ENCODE measurements at places on chromosomes 1 and 21. TPM values are rescaled to one million over a fixed set of nuclear protein-coding genes. Genes with fewer than 3 reads are reported as not detected.

Gene NEK2
- not detected for total RNA-seq

Gene DFFB
- total RNA-seq: 6.7 TPM

Gene KDM1A
- 38.3 TPM for total RNA-seq

Gene CD34
- total RNA-seq: not detected

Gene HAO2
- total RNA-seq: not detected

Gene MSH4
- 0.25 TPM for total RNA-seq

Gene TMPRSS2
- total RNA-seq: not detected

Gene BRDT
- not detected for total RNA-seq

Gene TLR5
- total RNA-seq: 2.1 TPM

Gene GBP6
- 0.08 TPM for total RNA-seq

Gene OR2L5
- not detected for total RNA-seq

- no peaks in the 10 kb centered on the region for H3K36me3 ChIP-seq
- H3K27me3 ChIP-seq: no peaks in the 10 kb centered on the region
- no peak overlapping the region for H3K27ac ChIP-seq
- no peak for DNase-seq
Measured at GRCh38 chr21:45941338-45941710, 40.2 kb upstream of the COL6A1 start.

DNA sequence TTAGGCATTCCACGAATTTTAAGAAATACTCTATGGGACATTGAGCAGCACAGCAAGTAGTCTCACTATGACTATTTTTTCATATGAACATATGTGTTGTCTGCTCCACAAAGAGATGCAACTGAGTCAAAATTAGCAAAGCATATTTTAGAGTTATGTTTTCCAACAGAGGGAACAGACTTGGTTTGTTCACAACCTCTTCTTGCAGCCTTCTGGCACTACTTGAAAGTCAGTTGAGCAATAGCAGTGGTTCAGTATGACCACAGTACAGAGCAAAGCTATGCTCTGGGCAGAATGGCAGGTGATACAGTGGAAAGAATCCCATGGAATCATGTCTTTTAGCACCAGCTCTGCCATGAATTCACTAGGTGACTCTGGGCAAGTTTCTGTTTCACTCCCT lies 5.2 kb downstream of the CCN1 start:
- no peak overlapping the region for H3K4me3 ChIP-seq
- no peak overlapping the region for H3K27ac ChIP-seq
- H3K36me3 ChIP-seq: no peaks in the 10 kb centered on the region
- DNase-seq: no peak

- H3K36me3 ChIP-seq: no peaks in the 10 kb centered on the region
- no peaks in the 10 kb centered on the region for H3K27me3 ChIP-seq
- H3K4me1 ChIP-seq: no peaks in the 10 kb centered on the region
Measured at GRCh38 chr21:45572231-45572630, 30.0 kb upstream of the SLC19A1 start.

DNA sequence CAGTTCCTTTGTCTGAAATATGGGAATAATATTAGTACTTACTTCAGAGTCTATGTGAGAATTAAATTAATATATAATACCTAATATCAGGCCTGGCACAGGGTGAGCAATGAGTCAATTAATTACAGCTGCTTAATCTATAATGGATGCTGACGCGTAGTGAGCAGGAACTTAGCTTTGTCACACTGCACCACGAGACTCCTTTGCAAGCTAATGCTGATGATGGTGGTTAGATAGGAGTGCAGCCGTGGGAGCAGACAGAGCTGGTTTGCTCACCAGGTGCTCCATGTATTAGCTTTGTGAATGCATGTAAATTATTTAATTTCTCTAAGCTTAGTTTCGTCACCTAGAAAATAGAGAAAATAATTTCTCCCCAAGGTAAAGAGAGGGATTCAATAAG lies 35.1 kb downstream of the KCNJ15 start:
- no peak for DNase-seq
- H3K27ac ChIP-seq: no peak overlapping the region
- no peaks in the 10 kb centered on the region for H3K27me3 ChIP-seq
- H3K4me1 ChIP-seq: peaks cover 23% of the 10 kb centered on the region

DNA sequence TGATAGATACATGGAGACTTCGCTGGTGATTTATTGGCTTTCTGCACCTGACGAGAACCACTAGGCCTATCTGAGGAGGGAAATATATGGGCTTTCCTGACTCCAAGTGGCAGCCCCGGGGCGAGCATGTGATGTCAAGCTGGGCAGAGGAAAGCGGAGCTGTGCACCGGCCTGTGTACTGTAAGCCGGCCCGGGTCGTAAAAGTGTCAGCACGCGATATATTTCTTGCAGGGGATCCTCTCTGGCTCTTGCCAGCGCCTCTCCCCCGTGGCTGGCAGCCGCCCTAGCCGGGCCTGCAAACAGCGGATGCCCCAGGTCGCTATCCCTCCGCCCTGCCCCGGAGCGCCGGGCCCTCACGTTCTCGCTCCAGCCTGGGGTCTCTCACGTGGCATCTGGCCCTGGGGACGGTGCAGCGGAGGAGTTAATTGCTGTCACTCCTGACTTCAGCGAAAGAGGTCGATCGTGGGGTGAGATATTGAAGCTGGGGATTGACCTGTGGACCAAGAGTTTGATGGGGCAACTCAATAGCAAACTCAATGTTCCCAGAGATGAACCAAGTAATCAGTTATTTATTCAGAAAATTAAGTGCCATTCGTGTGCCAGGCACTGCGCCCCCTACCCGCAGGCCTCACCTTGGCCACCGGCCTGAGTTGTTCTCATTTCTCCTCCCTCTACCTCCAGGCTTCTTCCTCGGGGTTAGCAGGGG lies 41.0 kb upstream of the HAO2 start:
- no peaks in the 10 kb centered on the region for H3K36me3 ChIP-seq
- peak overlapping the region; percentile 55 for H3K4me3 ChIP-seq
- no peak overlapping the region for H3K27ac ChIP-seq
- H3K27me3 ChIP-seq: no peaks in the 10 kb centered on the region
- DNase-seq: peak; percentile 39

- DNase-seq: no peak
- H3K4me1 ChIP-seq: no peaks in the 10 kb centered on the region
- H3K27ac ChIP-seq: no peak overlapping the region
- H3K36me3 ChIP-seq: no peaks in the 10 kb centered on the region
Measured at GRCh38 chr1:203039609-203040512, 13.6 kb downstream of the PPFIA4 start.

DNA sequence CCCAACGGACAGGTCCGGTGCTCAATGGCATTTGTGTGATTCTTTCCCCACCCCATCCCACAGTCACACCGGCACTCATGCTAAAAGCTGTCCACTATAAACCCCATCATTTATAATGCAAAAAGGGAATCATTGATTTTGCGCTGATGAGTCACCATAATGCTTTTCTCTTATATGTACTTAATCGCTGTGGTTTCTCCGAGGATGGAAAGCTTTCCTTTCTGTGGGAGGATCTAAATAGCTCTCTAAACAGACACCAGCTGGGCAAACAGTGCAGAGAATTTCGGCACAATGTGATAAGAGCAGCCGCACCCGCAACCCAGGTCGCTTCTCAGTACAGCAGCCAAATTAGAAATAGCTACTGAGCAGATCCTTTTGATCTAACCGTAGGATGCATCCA lies 85.6 kb downstream of the SETD4 start:
- no peak for DNase-seq
- H3K27ac ChIP-seq: no peak overlapping the region
- H3K36me3 ChIP-seq: no peaks in the 10 kb centered on the region
- H3K27me3 ChIP-seq: peaks cover 7% of the 10 kb centered on the region

GRCh38 chr1:227219715-227220292 lies 98.5 kb downstream of the CDC42BPA start:
- H3K27me3 ChIP-seq: no peaks in the 10 kb centered on the region
- no peaks in the 10 kb centered on the region for H3K4me1 ChIP-seq
- H3K4me3 ChIP-seq: no peak overlapping the region
- no peak overlapping the region for H3K27ac ChIP-seq
- no peak for DNase-seq

GRCh38 chr1:107432108-107432507 lies 291.3 kb downstream of the NTNG1 start:
- no peaks in the 10 kb centered on the region for H3K4me1 ChIP-seq
- no peak overlapping the region for H3K27ac ChIP-seq
- no peak overlapping the region for H3K4me3 ChIP-seq
- H3K27me3 ChIP-seq: no peaks in the 10 kb centered on the region
- no peaks in the 10 kb centered on the region for H3K36me3 ChIP-seq

- no peak overlapping the region for H3K4me3 ChIP-seq
- no peak overlapping the region for H3K27ac ChIP-seq
- H3K4me1 ChIP-seq: no peaks in the 10 kb centered on the region
- no peak for DNase-seq
- H3K36me3 ChIP-seq: no peaks in the 10 kb centered on the region
Measured at GRCh38 chr21:31566064-31566463, 93.4 kb upstream of the SOD1 start.

GRCh38 chr21:35426897-35427296 lies 377.8 kb upstream of the RUNX1 start:
- no peak overlapping the region for H3K27ac ChIP-seq
- peaks cover 11% of the 10 kb centered on the region for H3K4me1 ChIP-seq
- H3K4me3 ChIP-seq: no peak overlapping the region
- peaks cover 4% of the 10 kb centered on the region for H3K27me3 ChIP-seq
- H3K36me3 ChIP-seq: no peaks in the 10 kb centered on the region
- no peak for DNase-seq

GRCh38 chr1:196779093-196779492 lies 4.5 kb downstream of the CFHR3 start:
- DNase-seq: no peak
- no peaks in the 10 kb centered on the region for H3K4me1 ChIP-seq
- H3K27ac ChIP-seq: no peak overlapping the region
- no peaks in the 10 kb centered on the region for H3K27me3 ChIP-seq
- H3K4me3 ChIP-seq: no peak overlapping the region

DNA sequence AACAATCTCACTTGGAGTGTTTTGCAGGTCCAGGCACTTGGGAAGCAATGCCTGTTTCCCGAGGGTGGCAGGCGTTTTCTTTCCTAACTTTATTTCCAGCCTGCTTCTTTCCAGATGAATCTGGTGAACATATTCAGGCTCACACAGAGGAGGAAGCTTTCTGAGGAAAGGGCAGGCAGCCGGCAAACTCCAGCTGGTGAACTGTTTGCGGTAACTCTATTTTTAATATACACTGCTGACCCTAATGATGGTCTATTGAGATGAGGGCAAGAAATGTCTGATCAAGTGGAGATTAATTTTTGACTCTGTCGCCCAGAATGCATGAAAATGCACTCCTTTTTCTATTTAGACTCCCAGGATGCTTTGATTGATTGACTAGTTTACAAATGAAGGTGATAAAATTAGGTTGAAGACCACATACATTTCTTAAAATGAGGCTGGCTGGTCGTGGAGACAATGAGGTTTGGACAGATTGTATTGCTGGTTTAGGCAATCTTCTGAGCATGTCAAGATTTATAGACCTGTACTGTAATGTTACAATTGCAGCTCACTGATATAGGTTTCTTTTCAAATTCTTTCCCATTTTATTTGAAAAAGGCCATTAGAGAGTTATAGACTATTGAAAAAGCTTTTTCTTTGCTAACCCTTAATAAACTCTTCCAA lies 153.8 kb downstream of the ATG4C start:
- DNase-seq: no peak
- H3K27ac ChIP-seq: no peak overlapping the region
- peaks cover 5% of the 10 kb centered on the region for H3K27me3 ChIP-seq

DNA sequence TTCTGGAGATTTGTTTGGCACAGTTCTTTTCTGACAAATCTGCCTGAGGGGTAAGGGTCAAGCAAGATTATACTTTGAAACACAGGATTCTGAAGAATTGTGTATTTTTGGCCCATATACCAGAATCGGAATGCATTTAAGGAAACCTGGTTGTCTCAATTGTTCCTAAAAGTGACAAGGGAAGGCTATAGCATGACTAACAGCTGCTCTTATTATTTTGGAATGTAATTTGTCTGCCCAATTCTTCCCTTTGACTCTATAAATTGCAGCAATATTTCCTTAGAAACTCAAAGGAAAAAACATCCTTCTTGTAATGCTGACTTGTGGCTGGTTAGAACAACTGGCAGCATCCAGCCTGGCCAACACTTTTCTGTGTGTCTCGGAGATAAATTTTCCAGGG lies 15.8 kb upstream of the VCAM1 start:
- no peak overlapping the region for H3K4me3 ChIP-seq
- H3K4me1 ChIP-seq: no peaks in the 10 kb centered on the region

DNA sequence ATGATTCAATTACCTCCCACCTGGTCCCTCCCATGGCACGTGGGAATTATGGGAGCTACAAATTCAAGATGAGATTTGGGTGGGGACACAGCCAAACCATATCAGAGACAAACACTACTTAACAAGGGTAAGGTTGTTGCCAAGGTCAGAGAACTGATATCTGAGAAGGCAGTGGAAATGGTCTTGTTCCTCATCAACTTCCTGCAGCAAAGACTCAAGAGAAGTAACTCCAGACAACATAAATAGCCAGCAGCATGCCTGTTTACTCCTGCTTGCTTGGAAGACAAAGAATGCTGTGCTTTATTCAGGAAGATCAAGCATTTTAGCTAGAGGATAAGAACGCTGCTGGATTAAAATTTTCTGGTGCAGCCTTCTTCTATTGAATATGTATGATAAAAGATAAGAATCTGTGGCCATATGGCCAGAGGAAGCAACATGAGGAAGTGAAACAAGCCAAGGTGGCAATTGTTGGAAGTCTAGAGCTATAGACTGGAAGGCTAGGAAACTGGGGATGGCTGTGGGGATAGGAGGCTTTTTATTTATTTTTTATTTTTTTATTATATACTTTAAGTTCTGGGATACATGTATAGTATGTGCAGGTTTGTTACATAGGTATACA lies 36.4 kb downstream of the DDAH1 start:
- H3K27me3 ChIP-seq: no peaks in the 10 kb centered on the region
- DNase-seq: no peak
- no peak overlapping the region for H3K27ac ChIP-seq
- no peak overlapping the region for H3K4me3 ChIP-seq

GRCh38 chr1:101290922-101291561 lies 54.2 kb downstream of the S1PR1 start:
- H3K27me3 ChIP-seq: no peaks in the 10 kb centered on the region
- H3K27ac ChIP-seq: no peak overlapping the region
